Fibroblast of the aortic adventitia (primary cell): ENCODE measurements at places on chromosomes 12 and 14.

DNA sequence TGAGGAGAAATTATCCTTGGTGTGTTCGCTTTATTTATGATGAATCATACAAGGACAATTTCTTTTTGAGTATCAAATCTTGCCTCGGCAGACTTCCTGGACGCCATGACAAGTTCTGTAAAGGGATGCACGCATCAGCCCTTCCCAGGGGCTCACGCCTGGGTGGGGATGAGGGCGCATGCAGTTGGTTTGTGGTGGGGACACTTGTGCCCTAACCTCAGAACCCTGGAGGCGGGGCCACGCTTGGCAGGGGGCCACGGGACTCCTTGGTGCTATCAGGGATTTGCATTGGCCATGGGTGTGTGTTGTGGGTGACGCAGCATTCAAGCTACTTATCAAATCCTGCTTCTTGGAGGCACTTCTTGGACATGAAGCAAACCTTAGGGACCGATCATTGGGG is 143.8 kb upstream of the RTL1 start:
- no peak for DNase-seq

DNA sequence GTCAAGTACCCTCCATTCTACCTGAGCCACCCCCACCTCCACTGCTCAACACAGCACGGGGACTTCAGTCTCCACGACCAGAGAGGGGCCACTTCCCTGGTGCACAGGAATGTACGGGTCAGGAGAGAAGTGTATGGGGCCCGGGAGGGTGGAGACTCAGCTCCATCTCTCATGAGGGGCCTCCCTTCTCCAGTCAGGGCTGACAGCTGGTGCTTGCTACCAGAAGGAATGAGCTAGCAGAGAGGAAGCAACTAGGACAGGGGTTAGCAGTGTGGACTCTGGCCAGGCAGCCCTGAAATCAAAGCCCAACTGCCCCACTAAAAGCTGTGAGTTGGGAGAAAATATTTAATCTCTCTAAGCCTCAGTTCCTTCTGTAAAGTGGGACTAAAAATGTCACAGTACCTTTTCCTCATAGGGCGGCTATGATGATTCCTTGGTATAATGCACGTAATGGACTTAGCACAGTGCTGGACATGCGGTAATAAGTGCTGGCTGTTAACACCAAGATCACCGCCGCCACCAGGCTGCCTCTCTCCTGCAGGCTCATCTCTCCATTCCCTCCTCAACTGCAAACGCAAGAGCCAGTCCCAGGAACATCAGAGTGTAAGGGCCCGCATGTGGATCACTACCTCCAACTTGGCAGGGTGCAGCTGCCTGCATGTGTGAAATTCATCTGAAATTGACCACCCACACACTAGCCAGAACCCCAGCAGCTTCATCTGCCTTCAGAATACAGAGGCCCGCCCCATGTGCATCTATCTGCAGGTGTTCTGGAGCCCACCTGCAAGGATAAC is 14.6 kb downstream of the ACTN1 start:
- DNase-seq = no peak

DNA sequence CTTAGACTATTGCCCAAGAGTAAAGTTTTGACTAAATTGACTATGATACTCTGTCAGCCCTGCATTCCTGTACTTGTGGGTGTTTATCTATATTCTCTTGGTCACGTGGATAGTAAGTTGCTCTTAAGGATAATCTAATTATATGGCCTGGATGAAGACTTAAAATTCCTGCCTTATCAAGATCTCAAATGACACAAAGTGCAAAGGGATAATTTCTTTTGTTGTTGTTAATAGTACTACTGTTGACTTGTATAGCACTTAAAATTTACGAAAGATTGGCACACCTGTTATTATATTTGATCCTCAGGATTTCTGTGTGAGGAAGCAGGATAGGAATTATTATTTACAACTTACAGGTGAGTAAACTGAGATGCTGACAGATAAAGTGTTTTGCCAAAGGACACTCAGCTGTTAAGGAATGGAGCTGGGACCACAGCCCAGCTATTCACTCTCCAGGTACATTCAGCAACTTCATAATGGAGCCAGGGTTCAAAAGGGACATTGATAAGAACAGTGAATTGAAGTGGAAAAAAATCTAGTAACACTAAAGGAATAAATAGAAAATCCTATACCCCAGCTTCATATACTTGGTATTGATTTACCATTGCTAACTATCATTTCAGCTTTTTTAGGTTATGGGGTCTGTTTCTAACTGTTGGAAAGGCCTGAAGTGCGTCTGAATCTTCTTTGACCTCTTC is 53.4 kb upstream of the EVL start:
- no peak for DNase-seq

DNA sequence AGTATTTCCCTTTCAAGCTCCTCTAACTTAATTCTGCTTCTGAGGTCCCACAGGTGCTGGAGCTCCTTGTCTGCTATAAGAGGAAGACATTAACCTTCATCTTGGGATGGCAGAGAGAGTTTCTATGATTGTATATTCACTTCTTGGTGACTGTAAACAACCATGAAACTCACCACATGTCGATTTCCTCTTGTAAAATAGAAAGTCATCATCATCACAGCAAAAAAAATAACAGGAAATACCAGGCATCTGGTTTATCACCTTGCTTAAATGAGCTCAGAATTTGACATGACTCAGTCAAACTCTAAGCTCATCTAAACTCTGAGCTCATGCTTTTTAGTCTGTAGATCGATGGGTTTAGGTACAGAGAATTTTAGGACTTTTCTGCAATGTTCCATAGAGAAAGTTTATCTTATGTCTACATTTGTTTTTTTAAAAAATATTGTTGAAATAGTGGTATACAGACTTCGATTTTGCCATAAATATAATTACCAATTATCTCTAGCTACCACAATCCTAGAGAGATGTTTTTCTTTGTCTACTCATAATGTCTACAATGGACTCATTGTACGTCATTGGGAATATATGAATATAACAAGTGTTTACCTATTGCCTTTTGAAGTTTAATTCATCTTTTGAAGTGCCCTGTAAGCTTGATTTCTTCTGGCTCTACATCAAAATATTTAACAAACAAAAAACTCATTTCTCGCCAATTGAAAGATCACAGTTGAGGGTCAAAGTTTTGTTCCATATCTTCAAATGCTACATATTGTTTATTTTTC is 58.4 kb downstream of the IGF1 start:
- no peak for DNase-seq

DNA sequence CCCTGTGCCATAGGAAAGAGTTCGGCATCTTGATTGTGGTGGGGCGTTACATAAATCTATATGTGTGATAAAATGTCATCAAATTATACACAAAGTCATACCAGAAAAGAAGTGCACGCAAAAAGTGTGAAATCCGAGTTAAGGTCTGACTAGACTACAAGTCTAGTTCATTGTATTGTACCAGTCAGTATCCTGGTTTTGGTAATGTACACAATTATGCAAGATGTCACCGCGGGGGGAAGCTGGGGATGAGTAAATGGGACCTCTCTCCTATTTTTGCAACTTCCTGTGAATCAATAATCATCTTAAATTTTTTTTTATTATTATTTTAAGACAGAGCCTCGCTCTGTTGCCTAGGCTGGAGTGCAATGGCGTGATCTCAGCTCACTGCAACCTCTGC is 43.2 kb upstream of the BCL11B start:
- DNase-seq = no peak

- DNase-seq = no peak
Measured at GRCh38 chr14:50676814-50677516, 8.9 kb upstream of the SAV1 start.

- no peak for DNase-seq
Measured at GRCh38 chr14:75274899-75275569, 3.6 kb upstream of the FOS start.

DNA sequence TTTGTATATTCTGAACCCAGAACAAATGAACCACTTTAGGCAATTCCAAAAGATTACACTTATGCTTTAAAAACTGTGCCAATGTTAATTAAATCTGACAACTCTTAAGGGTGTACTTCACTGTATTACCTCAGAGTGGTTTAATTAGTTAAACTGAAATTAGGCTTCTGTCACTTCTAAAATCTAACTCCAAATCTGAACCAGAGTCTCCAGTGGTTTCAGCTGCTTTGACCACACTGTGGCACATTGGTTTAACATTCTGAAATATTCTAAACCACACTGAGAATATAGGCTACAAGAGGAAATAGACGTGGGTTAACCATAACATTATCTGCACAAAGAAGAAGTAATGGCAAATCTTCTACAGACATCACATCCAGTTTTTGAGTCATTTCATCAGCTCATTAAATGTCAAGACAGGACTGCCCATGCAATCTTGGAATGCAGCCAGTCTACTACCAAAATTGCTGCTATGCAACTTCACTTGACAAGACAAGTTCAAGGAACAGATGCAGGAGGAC is 94.8 kb downstream of the LRP6 start:
- DNase-seq = peak; percentile 60

DNA sequence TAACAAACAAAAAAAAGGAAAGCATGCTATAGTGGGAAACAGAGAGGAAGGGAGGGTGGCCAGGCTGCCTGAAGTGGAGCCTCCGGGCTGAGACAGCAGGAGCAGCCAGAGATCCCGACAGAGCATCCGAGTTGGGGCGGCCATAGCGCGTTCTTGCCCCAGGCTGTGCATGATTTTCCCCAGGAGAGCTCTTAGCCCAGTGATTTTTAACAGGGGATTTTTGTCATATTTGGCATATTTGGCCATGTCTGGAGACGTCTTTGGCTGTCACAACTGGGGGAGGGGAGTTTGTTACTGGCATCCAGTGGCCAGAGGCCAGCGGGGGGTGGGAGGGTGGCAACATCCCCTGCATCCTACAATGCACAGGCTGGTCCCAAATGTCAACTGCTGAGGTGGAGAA is 23.6 kb downstream of the BDKRB1 start:
- DNase-seq = no peak

DNA sequence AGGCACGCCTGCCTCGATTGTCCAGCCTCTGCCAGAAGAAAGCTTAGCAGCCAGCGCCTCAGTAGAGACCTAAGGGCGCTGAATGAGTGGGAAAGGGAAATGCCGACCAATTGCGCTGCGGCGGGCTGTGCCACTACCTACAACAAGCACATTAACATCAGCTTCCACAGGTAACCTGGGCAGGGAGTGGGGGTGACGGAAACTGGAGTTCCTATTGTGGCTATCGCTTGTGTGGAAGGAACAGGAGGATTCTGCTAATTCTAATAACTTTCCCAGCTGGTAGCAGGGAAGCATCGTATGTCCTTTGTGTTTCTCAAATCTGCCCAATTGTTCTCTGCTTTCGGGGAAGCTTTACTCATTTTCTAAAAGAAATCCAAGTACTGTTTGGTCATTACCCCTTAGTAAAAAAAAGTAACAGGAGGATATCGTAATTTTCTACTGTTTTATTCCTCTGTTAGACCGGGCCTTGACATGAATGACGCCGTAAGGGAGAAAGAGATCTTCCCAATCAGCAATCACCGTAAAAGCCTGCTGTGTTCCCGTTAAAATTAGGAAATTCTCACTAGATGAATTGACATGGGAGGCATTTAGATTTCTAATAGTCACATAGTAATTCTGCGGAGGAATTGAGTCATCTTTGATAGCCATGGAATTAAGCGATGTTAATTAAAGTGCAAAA is 449 bp downstream of the THAP2 start:
- no peak for DNase-seq
